GOT3 (cell line): ENCODE measurements at places on chromosomes 3 and 15.

DNA sequence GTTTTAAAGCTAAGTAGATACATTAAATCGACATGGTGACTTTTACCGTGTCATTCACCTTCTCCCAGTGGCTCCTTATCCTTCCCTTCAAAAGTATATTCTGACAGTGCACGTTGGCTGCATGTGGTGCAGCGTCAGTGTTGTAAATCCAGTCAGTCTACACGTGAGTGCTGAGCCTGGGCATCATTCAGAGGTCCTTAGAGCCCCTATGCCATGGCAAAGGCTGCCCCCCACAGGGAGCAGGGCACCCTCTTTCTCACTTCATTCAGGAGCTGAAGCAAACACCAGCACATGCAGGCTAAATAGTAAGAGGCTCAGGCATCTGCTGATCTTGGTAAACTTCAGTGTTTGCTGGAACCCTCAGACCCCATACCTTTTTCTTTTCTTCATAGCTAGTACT, 43.3 kb downstream of the RASGRP1 start:
- no peak for DNase-seq

- DNase-seq, result no peak
Measured at GRCh38 chr3:99483841-99484240, 154.6 kb upstream of the COL8A1 start.

GRCh38 chr3:125434582-125435011, 59.5 kb upstream of the ZNF148 start:
- DNase-seq, result no peak

DNA sequence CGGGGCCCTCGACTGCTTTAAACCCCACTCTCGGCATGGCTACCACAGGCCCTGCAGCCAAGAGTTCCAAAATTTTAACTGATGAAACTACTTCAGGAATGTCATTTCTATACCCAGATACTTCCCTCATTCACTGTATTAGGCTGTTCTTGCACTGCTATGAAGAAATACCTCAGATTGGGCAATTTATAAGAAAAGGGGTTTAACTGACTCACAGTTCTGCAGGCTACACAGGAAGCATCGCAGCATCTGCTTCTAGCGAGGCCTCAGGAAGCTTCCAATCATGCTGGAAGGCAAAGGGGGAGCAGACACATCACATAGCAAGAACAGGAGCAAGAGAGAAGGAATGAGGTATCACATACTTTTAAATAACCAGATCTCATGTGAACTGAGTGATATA, 21.6 kb upstream of the ALCAM start:
- DNase-seq, result no peak

DNA sequence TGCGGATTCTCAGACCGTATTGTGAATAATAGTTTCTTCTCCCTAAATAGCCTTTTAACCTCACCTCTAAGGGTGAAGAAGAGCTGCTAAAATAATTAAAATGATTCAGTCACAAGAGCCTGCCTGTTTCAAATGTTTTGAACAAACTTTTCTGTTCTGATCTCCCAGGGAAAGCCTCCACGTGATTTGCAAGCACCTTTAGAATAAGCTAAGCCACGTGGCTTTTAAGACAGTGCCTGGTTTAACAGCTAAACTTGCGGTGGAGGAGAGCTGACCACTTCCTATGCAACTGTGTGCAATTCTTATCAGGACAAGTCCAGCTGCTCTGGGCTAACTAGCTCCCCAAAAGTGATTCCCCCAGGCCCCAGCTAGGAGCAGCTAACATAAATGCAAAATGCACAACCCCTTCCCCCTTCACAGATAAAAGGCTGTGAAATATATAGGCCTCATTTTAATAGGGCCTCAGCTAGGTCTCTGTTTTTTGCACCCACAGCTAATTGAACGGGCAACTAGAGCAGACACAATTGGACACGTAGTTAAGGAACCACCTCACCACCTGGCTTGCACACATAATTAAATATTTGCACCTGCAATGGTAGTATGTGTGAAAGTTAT, 401.2 kb upstream of the NR2F2 start:
- DNase-seq, result no peak
